ENCODE measurements at places on chromosomes 11 and 22.

DNA sequence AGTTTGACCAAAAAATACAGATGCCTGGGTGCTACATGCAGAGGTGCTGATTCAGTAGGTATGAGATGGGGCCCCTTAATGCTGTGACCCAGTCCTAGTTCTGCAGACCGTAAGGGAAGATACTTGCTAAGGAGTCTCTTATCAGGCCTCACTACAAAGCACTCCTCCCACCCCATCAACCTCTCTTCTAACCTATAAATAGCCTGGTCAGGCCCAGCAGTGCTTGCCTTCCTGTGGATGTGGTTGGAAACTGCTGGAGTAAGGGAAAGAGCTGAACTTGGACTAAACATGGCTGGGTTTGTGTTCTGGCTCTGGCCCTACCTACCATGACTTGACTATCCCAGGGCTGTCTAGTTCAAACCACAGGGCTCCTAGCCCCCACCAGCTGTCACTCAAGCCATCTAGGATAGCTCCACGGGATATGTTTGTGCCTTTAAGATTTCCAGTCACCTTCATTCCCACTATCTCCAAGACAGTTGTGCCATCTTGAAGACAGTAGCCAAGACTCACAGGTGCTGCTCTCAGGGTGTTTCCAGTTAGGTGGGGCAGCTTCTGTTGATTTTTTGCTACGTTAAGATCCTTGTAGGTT, 9.5 kb upstream of the DKK3 start:
- no peak for DNase-seq

DNA sequence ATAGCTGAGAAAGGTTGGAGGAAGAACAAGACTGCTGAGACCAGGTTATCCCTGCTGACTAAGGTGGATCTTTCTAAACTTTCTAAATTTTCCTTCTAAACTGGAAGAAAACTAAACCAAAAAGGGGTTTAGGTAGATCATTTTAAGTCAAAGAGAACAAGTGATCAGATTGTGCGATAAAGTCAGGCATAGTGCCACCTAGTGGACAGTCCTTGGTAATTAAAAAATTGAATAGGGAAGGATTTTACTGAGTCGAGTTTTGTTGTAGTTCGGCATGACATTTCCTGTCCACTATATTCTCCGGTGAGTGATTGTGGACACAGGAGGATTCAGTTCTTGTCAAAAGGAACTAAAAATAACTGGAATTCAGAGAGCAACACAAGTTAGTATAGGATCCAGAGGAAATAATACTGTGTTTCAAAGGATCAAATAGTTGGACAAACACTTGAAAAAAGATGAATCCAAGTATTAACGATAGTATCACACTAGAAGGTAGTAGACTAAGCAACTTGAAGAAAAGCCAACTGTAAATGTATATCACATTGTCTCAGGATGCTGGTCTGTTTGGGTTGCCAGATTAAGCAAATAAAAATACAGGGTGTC, 1236.4 kb downstream of the FAM181B start:
- DNase-seq: no peak

DNA sequence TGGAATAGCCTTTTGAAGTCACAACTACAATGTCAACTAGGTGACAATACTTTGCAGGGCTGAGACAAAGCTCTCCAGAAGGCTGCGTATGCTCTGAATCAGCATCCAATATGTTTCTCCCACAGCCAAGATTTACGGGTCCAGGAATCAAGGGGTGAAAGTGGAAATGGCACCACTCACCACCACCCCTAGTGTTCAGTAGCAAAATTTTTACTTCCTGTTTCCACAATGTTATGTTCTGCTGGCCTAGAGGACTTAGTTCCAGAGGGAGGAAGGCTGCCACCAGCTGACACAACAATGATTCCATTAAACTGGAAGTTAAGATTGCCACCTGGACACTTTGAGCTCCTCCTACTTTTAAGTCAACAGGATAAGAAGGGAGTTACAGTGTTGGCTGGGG, 68.5 kb upstream of the MPEG1 start:
- no peak for DNase-seq

DNA sequence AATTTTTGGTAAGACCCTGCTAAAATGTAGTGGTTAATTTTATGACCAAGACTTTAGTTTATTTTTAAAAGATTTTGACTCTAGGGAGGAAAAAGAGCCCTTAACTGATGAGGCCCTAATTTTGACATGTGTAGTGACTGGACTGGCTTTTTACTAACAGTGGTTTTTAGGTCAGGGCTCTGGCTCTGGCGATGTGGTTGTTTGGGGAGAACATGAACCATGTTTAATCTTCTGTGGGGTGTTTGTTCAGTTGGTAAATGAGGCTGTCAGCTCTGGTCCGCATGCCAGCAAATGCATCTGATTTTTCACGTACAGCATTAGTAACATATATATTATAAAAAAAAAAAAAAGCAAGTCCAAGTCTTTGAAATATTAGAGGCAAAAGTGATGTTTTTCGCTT, 104.3 kb downstream of the EXT2 start:
- no peak for DNase-seq

DNA sequence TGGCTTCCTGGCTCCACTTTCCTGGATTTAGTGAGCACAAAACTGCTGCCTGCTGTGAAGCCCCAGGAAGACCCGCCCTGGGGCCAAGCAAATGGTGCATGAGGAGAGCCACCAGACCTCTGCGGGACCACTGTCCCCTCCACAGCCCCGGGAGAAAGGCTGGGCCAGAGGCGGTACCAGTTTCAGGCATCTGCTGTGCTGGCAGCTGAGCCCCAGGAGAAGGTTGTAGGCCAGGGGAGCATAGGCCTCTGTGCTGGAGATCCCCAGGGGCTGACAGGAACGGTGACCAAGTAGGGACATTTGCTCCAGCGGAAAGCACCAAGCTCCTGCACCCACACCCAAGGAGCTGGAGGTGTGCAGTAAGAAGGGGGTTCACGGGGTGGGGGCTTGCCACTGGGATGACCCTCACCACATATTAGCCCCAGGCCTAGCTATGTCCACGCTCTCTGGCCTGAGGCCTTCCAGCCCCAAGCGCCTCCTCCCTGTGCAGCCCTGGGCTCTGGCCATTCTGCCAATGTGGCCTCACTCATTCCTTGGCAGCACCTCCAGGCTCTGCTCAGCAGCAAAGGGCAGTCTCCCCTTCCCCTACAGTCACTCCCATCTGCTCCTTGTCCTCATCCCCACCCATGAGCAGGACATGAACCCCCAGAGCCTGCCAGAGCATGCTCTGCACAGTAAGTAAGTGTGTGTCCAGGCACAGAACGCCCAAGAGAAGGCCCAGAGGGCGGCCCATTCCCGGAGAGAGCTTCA, 24.0 kb upstream of the COMT start:
- DNase-seq: no peak

DNA sequence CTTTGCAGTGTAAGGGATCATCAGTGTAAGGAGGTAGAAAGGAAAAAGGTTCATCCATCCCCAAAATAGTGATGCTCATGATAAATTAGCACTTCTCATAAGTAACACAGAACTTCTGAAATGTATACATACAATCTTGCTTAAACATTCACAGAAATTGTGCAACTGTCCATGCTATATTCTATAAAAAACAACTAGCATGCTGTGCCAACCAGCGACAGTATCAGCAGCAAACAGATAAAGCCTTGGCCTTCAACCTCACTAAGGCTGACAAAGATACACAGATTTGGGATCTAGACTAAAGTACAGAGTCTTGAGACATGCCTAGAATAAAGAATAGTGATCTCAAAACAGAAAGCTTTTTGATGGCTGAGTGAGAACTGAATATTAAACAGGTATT, 74.1 kb upstream of the CHRM4 start:
- no peak for DNase-seq

GRCh38 chr11:66267039-66267378, 1.4 kb upstream of the RAB1B start:
- no peak for DNase-seq

DNA sequence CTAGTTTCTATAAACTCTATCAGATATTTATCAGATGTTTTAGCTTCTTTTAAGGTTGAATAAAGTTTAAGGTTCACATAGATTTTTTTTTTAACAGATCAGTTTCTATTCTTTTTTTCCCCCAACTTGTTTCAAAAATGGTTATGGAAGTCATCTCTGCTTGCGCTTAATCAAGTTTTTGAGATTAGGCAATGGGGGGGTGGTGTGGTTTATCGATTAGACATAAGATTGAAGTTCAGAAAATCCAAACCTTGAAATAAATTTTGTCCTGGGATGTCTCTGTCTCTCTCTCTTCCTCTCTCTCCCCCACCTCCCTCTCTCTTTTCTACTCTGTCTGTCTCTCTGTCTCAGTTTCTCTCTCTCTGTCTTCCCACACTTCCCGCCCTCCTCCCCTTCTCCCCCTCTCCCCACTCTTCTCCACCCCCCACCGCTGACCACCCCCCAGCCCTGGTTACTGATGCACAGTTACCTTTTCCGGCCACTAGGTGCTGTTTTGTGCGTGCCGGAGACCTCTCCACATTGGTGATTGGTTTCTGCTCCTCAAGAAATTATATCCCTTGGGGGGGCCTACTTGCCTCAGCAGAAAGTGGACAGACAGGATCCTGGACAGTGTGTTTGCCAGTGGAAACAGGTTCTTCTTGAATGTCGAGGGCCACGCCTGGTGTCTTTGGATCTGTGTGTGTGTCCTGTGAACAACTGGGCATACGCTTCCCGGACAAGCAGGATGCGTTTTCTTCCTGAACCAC, 29.7 kb upstream of the ANO1 start:
- no peak for DNase-seq

GRCh38 chr11:61416941-61417340, 12.8 kb downstream of the CPSF7 start:
- no peak for DNase-seq

DNA sequence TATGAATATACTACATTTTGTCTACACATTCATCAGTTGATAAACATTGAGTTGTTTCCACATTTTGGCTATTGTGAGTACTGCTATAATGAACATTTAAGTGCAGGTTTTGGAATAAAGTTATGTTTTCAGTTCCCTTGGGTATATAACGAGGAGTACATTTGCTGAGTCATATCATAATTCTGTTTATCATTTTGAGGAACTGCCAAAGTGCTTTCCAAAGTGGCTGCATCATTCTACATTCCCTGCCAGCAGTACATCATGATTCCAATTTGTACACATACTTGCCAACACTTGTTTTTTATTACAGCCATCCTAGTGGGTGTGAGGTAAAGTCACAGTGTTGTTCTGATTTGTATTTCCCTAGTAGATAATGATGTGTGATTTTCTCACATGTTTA, 1458.6 kb upstream of the TENM4 start:
- DNase-seq: no peak

DNA sequence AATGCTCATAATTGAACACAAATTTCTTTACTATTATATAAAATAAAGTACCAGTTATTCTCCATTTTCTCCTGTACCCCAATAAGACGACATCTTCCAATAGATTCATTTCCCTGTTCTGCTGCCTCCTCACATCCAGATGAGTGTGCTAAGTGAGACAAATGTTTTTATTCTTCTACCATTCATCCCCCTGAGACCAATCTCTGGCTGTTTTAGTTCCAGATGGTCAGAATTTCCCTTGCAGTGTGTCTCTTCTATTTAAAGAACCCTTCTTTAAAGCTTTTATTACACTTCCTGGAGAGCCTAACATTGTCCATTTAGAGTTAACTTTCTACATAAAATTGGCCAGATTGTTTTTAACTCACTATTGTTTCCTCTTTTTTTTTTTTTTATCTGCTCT, 41.2 kb upstream of the GLYATL1 start:
- no peak for DNase-seq

- DNase-seq: no peak
Measured at GRCh38 chr11:131402040-131402439, 31.6 kb downstream of the NTM start.

GRCh38 chr22:29110946-29111345, 38.1 kb downstream of the KREMEN1 start:
- no peak for DNase-seq
